Peyer's patch (tissue), 4 donors: ENCODE measurements at places on chromosomes 6 and 20. TPM values are rescaled to one million over a fixed set of nuclear protein-coding genes. Genes with fewer than 3 reads are reported as not detected.

The ERVFRD-1 gene
- not detected for total RNA-seq

DNA sequence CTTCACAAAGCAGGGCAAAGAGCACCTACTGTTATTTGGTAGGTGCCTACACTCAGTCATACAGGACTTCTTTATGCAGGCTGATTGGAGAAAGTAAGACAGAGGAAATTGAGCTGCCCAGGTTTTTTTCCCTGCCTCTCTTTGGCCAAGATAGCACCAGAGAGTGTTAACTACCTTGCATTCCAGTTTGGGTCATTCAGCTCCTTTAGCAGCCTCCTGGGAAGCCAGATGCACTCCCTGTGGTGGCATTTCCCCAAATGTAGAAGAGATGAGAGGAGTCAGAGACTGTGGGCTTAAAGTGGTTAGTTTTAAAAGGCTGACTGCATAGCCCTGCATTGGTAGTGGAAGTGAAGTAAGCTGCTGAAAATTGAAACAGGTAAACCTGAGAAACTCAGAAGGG is 358.4 kb downstream of the BCKDHB start:
- no peak for DNase-seq

- no peak for DNase-seq
Observed at GRCh38 chr6:92281571-92282076, 1137.7 kb downstream of the EPHA7 start.

The GPRC6A gene
- total RNA-seq: not detected

- no peak for DNase-seq
Observed at GRCh38 chr6:11754625-11755271, 23.9 kb downstream of the ADTRP start.

DNA sequence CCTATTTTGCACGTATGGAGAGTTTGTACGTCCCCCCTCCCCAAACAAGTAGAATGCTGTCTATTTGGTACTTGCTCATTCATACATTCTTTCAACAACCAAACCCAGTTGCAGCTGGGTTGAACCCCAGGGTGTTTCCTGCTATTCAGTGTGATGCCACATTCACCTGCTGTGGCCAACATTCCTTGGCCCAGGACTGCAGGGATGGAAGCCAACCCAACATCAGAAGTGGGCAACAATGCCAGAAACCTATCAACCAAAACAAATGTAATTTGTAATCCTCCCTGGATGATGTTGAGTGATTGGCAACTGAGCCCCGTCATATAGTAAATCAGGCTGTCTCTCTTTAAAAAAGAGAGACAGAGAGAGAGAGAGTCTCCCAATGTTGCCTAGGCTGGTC is 8.9 kb downstream of the NT5E start:
- DNase-seq: no peak

The ACTL10 gene
- 1.2 TPM for total RNA-seq

- DNase-seq: no peak
Observed at GRCh38 chr6:142030115-142030619, 102.6 kb upstream of the GJE1 start.

The HEY2 gene
- not detected for total RNA-seq

The CPNE5 gene
- 5.8 TPM for total RNA-seq

- no peak for DNase-seq
Observed at GRCh38 chr20:51417250-51418136, 125.0 kb downstream of the NFATC2 start.

The SRMS gene
- not detected for total RNA-seq

GRCh38 chr20:25025091-25025861 is 32.7 kb downstream of the ACSS1 start:
- DNase-seq: peak; percentile 43

DNA sequence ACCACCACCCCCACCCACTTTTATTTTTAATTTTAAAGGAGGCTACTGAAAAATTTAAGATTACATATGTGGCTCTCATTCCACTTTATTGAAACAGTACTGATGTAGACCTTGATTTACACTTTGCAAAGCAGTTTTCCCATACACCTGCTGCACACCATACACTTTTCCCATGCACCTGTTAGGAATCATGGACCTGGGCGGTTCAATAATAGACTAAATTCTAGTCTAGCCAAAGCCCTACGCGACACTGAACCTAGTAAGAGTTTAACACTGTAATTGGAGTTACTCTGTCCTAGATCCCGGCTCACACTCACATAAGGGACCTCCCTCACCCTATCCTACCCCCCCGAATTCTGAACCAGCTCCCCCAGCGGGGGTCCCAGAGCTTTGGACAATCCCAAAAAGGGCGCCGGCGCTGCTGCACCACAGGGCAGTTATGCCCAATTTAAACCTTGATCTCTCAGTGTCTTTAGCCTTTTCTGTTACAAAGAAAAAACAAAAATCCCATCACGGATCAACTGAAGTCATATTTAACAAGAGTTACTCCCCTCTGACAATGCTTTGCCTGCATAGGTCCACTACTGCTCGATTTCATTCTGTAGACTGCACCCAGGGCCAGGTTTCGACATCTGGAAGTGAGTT is 2.4 kb upstream of the GCLC start:
- DNase-seq: no peak

GRCh38 chr6:11584244-11584643 is 46.7 kb downstream of the TMEM170B start:
- no peak for DNase-seq

DNA sequence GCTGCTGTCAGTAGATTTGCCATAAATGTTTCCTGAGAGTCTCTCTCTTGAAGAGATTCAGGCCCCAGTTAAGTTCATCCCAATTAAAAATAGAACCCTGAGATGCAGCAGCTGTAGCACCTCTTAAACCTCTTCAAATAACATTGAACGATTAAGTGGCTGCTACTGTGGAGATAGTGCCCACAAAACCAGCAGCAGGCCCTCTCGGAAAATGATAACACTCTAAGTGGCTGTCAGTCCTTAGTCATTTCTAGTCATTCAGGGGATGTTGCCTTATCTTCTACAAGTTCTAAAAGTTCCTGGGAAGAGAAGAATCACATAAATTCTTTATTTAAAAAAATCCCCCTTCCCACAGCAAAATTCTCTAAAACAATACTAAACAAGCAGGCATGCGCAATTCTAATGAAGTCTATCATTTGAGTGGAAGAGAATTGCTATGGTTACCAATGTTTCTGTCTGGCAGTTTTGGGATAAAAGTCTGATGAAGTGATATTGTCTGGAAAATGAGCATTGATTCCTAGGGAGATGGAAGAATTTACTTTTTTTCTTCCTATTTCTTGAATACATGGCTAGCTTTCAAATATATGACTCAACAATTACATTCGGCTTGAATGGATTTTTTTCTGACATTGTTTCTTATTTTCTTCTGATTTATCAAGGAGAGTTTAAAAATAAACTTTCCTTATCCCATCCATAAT is 131.9 kb downstream of the TRMT11 start:
- DNase-seq: no peak

The DPM1 gene
- total RNA-seq: 28.4 TPM

GRCh38 chr6:147468634-147469033 is 39.9 kb upstream of the SAMD5 start:
- no peak for DNase-seq

The VNN1 gene
- 4.1 TPM for total RNA-seq

DNA sequence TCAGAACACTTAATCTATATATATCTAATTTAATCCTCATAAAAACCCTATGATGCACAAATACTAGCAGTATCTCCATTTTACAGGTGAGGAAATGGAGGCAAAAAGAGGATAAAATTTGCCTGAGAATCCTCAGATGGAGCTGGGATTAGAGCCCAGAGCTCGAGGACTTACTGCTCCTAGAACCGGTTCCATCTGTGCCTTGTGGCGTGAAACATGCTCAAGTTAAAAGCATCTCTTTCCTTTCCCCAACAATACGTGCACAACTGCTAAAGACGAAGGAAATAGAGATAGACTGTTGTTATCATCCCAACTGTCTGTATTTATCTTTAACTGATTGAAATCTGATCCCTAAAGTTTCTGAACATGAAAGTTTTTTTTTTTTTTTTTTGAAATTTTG is 367.6 kb upstream of the SOX4 start:
- DNase-seq: no peak

DNA sequence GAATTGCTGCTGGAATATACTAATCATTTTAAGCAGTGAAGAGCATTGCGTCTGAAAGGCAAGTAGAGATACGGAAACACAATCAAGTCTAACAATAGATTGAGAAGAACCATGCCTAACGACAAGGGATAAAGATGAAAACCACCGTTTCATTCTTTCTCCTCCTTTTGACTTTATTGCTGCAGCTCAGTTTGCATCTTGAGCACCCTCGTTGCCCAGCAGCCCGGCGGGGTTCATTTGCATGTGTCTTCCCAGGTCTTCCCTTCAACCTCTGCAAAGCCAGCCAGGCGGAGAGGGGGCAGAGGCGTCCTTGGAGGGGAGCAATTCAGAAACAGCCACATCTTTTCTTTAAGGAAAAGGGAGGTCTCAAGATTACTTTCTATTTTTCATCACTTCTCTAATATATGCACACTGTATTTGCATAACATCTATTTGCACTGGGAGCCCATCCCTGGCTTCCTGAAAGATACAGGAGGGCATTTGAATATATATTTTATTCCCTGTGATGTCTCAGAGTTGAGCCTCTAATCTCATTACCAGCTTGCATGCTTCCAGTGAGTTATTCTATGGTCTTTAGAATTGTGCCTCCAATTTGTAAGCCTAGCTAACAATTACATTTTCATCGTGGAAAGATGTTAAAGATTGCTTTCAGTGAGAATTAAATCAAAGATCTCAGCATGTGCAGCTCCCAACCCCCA is 18.7 kb upstream of the PXDC1 start:
- DNase-seq: peak; percentile 59

DNA sequence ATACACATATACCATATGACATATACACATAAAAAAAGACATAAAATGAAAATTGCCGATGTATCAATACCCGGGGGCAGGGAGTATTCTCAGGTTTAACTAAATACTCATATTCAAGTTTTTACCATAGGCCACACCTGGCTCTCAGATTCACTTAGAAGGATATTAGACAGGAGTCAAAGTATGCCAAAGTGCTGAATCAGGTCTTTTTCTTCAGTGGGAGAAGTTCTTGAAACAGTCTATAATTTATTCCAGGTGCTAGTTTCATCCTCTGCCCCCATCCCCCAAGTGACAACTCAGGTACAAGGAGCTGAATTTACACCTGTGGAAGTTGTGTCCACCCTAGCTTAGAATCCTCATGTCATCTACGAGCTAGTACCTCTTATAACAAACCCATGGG is 8.5 kb upstream of the HLA-DRA start:
- no peak for DNase-seq

DNA sequence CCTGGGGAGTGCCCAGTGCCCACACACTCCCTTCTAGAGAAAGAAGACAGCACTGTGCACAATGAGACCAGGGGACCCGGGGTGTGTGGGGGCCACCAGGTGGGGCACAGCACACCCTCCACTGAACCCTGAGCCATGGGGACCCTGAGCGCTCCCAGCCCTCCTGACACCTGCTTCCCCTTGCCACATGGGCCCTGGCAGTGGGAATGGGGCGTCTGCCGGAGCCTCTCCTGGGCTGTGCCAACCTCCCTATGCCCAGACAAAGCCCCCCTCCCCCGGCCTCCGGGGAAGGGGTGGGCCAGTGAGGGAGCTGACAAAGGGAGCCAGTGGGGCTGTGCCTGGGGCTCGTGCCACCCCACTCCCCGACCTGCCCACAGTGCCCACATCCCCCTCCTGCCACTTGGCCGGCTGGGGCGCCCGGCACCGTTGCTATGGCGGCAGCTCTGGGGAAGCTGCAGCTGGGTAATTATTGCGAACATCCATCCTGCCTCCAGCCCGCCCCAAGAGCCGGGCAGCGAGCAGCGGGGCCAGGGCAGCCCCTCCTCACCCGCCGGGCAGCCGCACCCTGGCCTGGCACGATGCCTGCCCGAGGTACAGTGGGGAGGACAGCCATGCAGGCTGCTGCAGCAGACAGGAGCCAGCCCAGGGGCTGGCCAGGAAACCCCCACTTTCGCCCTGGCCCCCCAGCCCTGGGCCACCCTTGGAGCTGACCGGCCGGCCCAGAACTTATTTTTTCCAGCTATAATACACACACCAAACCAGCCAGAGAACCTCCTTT is 41.9 kb upstream of the NOL4L start:
- DNase-seq: no peak

The PREX1 gene
- total RNA-seq: 150 TPM

The AVP gene
- total RNA-seq: not detected

GRCh38 chr20:59577037-59577808 is 27.1 kb upstream of the PHACTR3 start:
- DNase-seq: no peak

The DEFB124 gene
- not detected for total RNA-seq

DNA sequence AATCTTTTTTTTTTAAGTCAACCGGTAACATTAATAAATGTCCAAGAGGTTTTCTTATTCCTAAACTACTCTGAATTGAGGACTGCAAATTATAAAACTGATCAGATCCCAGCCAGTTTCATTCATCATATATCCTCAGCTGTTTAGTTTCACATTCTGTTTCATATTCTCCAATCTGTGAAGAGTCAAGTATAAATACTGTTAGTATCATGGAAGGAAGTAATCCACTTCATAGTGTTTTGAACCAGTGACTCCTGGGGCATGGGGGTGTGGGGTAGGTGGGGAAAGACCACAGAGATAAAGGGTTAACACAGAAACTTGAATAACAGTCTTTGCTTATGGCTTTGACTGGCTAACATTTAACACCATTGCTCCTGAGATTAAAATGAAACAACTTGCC is 69.9 kb downstream of the FYN start:
- no peak for DNase-seq

The FGD2 gene
- 22.9 TPM for total RNA-seq

The GGTLC1 gene
- total RNA-seq: not detected

- DNase-seq: no peak
Observed at GRCh38 chr6:46381057-46381456, 110.2 kb downstream of the RCAN2 start.

GRCh38 chr6:161104966-161105365 is 113.4 kb downstream of the MAP3K4 start:
- DNase-seq: no peak

The C20orf204 gene
- total RNA-seq: 0.83 TPM

DNA sequence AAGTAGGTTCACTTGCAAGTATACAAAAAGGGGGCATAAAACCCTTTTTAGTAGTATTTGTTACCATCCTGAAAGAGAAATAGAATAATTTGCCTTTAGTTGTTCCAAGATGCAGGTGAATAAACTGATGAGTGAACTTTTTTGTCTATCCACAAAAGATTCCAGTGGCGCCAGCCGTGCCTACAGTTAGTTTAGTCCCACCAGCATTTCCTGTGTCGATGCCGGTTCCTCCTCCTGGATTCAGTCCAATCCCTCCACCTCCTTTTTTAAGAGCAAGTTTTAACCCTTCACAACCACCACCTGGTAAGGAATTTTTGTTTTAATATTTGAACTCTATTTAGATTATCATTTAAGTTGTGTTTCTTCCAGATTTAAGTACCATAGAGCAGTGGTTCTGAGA is 90.9 kb downstream of the SCAF8 start:
- DNase-seq: no peak

GRCh38 chr6:141848029-141848890 is 284.5 kb upstream of the GJE1 start:
- DNase-seq: no peak

GRCh38 chr6:21590346-21590745 is 3.2 kb upstream of the SOX4 start:
- no peak for DNase-seq

- no peak for DNase-seq
Observed at GRCh38 chr6:46865221-46865620, 56.5 kb downstream of the ADGRF5 start.
